D341Med (cell line): ENCODE measurements at places on chromosomes 7 and 10.

DNA sequence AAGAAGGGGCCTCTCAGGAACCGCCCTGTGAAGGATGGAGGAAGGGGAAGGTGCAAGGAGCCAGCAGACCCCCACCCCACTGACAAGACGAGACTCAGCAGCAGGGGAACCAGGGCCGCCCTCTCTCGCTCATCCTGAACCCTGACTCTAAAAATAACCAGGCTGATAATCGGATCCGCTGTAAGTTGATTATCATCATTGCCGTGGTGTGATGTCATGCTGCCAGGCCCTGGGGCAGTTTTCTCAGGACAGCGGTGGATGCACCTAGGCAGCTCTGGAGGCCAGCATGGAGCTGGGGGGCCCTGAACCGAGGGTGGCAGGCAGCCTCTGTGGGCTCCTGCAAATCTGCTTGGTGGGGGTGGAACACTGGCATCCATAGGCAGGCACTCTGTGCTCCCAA lies 7.9 kb downstream of the RET start:
- DNase-seq = no peak

DNA sequence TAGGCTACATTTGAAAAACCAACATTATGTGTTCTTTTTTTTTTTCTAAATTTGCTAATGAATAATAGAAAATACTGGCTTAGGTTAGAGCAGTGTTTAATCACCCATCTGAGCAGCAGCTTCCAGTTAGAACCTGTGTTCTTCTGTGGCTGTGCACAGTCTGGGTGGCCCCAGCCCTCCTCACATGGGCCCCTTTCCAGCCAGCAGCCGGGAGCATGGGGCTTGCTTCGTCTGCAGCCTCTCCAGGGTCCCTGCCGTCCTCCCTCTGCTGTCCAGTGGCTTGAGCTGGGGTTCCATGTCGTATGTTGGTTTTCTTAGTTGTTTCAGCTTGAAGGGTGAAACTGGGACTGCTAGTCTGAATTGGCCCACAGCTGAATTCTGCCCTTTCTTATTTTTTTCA lies 37.3 kb downstream of the BNIP3 start:
- DNase-seq = no peak

GRCh38 chr7:95394370-95394769 lies 1.8 kb downstream of the PON3 start:
- DNase-seq = no peak

- DNase-seq = no peak
These were observed 327.3 kb upstream of the NRP1 start for GRCh38 chr10:33661580-33662336.
